Activated T-cell treated with anti-CD3 and anti-CD28 coated beads for 24 hours (primary cell): ENCODE measurements at places on chromosomes 1 and 21.

DNA sequence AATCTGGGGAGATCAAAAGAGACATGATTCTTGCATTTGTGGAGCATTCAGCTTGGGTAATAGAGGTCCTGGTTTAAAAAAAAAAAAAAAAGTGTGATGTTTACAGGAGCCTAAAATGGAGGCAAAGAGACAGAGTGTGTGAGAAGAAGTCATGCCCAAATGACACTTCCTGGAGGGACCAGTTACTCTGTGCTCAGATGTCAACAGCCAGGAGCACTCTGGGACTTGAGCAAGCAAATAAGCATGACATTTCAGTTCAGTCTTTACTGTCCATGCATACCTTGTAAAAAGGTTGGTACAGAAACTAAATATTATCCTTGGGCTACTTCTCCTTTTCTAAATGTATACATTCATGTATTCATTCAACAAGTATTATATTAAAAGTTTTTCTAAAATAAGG is 25.2 kb upstream of the ADGRL2 start:
- DNase-seq, result no peak

DNA sequence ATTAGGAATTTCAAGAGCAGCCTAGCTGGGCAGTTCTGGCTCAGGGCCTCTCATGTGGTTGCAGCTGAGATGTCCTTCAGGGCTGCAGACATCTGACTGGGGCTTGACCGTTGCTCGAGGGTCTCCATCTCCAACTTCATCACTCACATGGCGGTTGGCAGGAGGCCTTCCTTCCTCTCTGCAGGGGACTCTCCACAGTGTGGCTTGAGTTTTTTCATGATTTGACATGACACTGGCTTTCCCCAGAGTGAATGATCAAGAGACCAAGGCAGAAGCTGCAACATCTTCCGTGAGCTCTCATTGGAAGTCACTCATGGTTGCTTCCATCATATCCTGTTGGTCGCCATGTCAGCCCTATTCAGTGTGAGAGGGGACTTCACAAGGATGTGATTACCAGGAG is 74.6 kb downstream of the RUNX3 start:
- no peak for DNase-seq

DNA sequence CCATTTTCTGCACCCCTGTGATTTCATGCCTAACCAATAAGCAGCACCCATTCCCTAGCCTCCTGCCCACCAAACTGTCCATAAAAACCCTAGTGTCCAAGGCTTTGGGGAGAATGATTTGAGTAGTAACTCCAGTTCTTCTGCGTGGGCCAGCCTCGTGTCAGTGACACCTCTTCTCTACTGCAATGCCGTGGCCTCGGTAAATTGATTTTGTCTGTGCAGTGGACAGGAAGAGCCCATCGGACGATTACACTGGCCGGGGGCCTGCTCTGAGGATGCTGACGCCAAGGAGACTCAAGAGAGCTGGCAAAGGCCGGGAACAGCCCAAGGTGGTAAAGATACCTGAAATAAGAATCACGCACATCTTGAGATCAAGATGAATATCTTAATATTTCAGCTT is 29.3 kb downstream of the RSPH1 start:
- DNase-seq, result no peak

- no peak for DNase-seq
Measured at GRCh38 chr1:230863449-230863848, 4.9 kb downstream of the C1orf198 start.

- DNase-seq, result no peak
Measured at GRCh38 chr1:167479331-167479979, 38.9 kb downstream of the CD247 start.

- no peak for DNase-seq
Measured at GRCh38 chr1:217053676-217054075, 330.4 kb upstream of the ESRRG start.

DNA sequence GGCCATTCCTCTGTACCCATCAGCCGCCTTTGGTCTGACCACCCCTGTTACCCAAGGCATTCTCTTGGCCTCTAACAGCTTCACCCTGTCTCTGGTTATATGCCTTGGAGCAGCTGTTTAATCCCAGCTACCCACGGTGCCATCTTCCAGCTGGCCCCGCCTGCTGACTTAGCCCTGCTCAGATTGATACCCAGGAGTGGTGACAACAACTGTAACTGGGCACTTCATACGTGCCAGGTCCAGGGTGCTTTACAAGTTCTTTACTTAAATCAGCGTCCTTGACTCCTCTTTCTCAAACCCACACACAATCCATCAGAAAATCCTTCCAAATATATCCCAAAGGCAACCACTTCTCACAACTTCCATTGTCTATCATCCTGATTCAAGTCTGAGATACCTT is 37.2 kb upstream of the HMGB4 start:
- no peak for DNase-seq

- no peak for DNase-seq
Measured at GRCh38 chr1:226670073-226670472, 69.0 kb downstream of the ITPKB start.
